ENCODE measurements at places on chromosomes 13 and 19. TPM values are rescaled to one million over a fixed set of nuclear protein-coding genes. Genes with fewer than 3 reads are reported as not detected.
A peak's percentile ranks its signal among the peaks of the same experiment; 100 is the strongest.

- DNase-seq, result no peak
Observed at GRCh38 chr13:73278186-73278585, 219.4 kb downstream of the KLF5 start.

DNA sequence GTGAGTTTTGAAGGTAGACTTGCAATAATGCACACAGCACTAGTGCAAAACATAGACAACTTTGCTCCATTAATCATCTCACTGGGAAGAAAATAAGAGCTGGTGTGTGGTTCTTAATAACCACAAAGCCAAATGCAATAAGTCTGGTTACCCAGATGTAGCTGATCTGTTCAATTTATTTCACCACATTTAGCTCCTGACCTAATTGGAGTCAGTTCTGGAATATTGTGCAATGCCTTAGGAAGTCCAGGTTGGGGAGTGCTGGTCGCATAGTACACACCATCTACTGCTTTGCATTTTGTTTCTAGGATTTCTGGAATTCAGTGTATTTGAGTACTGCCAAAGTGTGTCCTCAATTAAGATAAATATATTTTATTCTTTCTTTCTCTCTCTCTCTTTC, 483.3 kb upstream of the SPRY2 start:
- no peak for DNase-seq

CPB2 gene
- total RNA-seq, result 5.5 TPM

GRCh38 chr13:76314495-76314894, 571.7 kb downstream of the KCTD12 start:
- DNase-seq, result no peak

- no peak for DNase-seq
Observed at GRCh38 chr13:31878495-31878894, 139.2 kb downstream of the RXFP2 start.

SLITRK5 gene
- 2.2 TPM for total RNA-seq

- no peak for DNase-seq
Observed at GRCh38 chr19:5487222-5487621, 32.0 kb downstream of the ZNRF4 start.

DNA sequence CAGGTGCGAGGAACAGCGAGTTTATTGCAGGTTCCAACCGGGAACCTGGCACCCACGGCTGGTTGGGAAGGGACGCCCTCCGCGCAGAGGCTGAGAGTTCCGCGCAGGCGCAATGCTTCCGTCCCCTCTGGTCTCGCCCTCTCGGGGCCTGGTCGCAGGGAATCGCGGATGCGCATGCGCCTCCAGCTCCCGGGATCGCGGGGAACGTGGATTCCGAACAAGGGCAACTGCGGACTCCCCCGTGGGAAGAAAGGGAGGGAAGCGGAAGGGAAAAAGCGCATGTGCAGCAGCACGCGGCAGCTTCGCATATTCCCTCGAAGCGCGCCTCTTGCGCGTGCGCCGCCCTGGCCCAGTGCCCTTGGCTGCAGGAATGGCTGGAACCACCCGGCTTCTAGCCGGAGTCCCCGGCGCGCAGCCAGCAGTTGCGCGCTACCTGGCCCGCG, 1.1 kb downstream of the TSSK6 start:
- no peak for DNase-seq

ZNF610 gene
- 2.3 TPM for total RNA-seq

GRCh38 chr13:99040536-99041131, 62.8 kb upstream of the DOCK9 start:
- DNase-seq, result no peak

CYP4F11 gene
- 0.13 TPM for total RNA-seq

HIF3A gene
- 3.0 TPM for total RNA-seq

GPR183 gene
- not detected for total RNA-seq

GRCh38 chr13:110108348-110109139, 198.4 kb downstream of the COL4A1 start:
- peak; percentile 85 for DNase-seq

GRCh38 chr19:56156768-56157167, 15.7 kb downstream of the ZNF444 start:
- no peak for DNase-seq

DNA sequence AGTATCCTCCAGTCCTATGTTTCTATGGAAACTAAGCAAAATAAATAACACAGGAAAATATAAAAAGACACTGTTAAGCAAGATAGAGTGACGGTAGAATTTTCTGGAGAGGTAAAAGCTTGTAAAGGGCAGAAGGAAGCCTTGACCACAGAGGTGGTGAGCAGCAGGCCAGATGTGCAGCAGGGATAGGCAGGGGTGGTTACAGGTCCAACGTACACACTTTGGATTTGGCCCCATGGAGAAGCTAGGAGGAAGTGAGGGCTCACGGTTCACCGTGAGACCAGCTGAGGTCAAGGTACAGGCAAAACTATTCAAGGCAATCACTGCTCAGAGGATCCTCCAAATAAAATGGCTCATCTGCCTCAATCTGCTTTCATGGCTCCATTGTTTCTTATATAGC, 242.8 kb downstream of the B3GLCT start:
- no peak for DNase-seq

DNA sequence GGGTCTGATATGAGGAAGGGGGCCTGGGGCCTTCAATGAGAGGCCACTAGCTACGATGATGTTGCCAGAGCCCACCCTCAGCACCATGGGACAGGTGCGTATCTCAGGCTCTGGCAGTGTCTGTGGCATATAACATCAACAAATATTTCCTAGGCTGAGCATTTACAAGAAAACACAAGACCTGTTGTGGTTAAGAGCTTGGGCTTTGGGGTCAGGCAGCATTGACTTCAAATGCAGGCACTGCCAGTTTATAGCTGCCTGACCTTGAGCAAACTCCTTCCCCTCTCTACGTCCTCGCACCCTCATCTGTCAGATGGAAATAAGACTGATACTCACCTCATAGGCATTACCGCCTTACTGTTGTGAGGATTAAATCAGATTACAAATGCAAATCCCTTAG, 156.0 kb downstream of the KATNAL1 start:
- DNase-seq, result no peak

GRCh38 chr13:98796798-98797197, 44.3 kb upstream of the SLC15A1 start:
- no peak for DNase-seq

DNA sequence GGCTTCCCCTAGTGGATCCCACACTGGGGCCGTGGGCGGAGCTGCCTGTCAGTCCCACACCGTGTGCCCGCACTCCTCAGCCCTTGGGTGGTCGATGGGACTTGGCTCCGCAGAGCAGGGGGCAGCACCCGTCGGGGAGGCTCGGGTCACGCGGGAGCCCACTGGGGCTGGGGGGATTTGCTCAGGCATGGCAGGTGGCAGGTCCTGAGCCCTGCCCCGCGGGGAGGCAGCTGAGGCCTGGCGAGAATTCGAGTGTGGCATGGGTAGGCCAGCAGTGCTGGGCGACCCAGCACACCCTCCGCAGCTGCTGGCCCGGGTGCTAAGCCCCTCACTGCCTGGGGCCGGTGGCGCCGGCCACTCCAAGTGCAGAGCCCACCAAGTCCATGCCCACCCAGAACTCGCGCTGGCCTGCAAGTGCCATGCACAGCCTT, 481.7 kb upstream of the PRR20A start:
- no peak for DNase-seq

DAND5 gene
- 0.17 TPM for total RNA-seq

GRCh38 chr19:14150041-14150769, 13.8 kb upstream of the ASF1B start:
- no peak for DNase-seq

DNA sequence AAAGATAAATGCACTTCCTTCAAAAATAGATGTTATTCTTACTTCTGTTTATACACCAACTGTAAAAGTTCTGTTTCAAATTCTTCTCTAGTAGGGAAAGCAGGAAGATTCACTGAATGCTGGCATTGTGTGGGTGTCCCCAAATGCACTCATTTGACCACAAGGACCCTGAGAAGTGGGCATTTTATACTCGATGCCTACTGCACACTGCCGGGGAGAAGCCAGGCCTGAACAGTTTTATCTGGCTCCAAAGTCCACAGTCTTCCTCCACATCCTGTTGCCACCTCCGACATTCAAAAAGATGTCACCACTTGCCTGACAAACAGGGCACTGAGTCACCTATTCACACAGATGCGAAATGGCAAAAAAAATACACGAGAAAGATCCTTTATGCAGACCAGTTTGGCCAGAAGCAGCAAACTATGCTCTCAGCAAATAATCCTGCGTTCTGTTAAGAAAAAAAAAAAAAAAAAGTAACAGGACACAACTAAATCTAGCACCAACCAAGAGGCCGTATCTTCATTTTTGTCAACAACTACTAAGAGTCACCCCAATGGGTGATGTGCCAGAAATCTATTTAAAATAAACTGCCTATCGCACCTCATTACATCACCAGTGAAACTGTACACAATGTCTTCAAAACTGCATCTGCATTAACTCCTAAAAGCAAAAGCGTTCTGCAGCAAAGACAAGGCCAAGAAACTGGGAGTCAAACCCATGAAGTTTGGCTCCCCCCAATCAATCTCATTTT, 6.2 kb downstream of the ZC3H4 start:
- no peak for DNase-seq

DNA sequence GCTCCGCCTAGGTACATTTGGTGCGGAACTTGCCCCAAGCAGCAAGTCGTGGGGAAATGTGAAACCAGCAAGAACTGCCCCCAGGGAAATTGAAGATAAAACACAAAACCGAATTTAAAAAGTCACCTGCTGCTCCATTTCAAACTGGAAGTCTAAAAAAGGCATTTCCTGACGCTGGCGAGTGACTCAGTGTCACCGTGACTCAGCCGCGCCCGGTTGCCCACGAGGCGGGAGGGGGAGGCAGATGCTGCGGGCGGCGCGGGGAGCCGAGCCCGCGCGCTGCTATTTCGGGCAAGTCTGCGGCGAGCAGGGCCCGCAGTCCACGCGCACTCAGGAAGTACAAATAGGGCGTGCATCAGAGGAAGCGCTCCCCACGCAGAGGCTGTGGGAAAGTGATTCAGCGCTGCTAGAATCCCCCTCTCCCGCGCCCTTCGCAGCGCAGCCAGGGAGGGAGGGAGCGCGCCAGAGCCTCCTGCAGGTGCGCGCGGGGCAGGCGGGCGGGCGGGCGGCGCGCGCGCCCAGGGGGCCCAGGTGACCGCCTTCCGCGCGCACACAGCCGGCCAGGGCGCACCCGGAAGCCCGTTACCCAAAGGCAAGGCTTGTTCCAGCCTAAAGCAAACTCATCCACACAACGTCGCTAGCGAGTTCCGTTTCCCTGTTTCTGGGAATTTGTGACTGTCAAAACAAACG, 168.8 kb downstream of the COL4A1 start:
- DNase-seq, result peak; percentile 56

DNA sequence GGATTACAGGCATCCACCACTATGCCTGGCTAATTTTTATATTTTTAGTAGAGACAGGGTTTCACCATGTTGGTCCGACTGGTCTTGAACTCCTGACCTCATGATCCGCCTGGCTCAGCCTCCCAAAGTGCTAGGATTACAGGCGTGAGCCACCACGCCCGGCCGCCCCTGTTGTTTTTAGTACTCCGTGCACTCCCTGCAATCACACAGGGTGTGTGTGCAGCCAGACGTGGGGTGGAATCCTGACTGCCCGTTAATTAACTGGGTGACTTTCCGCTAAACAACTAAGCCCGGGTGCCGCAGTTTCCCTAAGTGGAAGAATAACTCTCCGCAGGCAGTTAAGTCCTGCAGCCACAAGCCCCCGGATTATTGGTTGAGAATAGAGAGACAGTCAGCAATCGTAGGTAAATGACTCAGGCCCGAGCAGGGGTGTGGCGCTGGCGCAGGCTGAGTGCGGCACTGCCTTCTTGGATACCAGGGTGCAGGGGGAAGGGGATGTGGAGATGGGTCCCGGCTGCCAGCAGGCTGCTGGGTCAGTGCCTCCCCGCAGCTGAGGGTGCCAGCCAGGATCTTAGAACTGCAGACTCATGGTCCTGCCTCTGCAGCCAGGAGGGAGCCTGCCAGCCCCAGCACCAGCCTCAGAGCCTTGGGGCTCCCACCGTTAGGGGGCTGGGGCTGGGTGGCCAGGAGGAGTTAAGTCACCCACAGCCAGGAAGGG, 6.1 kb upstream of the FXYD3 start:
- no peak for DNase-seq

GNG8 gene
- total RNA-seq, result not detected

DNA sequence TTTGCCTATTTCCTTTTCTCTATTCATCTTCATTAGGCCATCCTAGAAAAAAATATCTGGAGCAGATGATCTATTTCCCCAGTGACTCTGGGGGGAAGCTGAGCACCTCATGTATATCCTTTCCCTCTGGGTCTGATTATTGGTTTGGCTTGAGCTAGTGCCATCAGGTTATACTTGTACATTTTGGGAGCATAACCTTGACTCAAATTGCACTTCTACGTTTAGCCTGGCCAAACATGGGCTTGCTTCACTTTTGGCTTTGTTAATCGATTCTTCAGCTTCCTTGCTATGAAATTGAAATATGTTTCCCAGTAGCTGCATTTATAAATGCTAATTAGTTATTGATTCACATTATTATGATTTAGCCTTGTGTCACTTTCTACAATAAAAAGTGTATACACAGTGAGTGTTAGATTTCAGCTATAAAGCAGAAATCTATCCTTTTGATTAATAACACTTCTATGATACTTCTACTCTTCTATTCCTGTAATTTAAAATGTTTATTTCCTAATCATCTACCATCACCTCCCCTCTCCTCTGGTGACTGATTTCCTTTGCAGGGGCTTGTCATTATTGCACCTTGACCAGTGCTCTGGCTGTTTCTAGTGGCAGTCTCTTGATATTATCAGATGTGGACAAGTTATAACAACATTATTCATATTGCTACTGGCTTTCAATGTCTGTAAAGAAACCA, 37.3 kb downstream of the TNFSF11 start:
- DNase-seq, result no peak

MLLT1 gene
- 80.1 TPM for total RNA-seq

DNA sequence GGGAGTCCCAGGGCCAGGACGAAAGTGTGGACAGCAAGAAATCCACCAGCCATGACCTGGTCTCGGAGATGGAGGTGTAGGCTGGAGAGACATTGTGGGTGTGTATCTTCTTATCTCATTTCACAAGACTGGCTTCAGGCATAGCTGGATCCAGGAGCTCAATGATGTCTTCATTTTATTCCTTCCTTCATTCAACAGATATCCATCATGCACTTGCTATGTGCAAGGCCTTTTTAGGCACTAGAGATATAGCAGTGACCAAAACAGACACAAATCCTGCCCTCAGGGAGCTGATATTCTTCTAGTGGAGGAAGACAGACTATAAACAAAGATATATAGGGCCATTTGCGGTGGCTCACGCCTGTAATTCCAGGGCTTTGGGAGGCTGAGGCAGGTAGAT, 7.4 kb upstream of the DHX34 start:
- DNase-seq, result no peak

- no peak for DNase-seq
Observed at GRCh38 chr19:460877-461720, at the start of gene SHC2. TSS of gene SHC2 (minus strand) at chr19:461033. CDS start at chr19:460996, 37 bp downstream.

DNA sequence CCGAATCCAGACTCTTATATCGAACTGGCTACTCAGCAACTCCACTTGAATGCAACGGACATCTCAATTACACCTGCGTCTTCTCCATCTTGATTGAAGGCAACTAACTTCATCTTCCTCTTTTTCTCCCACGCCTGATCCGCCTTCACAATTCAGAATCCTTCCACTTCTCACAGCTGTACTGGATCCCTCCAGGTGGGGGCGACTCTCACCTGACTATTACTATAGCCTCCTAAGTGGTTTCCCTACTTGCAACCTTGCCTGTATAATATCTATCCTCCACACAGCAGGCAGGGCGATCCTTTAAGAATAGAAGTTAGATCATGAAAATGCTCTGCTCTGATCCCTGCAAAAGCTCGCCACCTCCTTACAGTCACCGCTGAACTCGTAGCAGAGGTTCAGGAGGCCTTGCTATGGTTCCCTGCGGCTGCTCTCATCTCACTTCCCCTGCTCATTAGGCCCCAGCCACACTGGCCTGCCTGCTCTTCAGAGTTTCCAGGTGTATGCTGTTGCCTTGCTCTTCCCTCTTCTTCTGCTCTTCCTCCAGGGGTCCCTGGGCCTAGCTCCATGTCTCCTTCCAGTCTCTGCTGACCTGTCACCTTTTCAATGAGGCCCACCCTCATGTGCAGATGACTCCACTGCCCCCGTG, 31.9 kb downstream of the RFXAP start:
- DNase-seq, result peak; percentile 51
